ENCODE measurements at places on chromosomes 16 and 17. TPM values are rescaled to one million over a fixed set of nuclear protein-coding genes. Genes with fewer than 3 reads are reported as not detected.

CUEDC1 gene
- 20.1 TPM for total RNA-seq

CCL1 gene
- total RNA-seq, result not detected

MYH13 gene
- not detected for total RNA-seq

ABCA3 gene
- 13.2 TPM for total RNA-seq
